Hematopoietic multipotent progenitor cell (in vitro differentiated cells): ENCODE measurements at places on chromosomes 1 and 21. TPM values are rescaled to one million over a fixed set of nuclear protein-coding genes. Genes with fewer than 3 reads are reported as not detected.

DNA sequence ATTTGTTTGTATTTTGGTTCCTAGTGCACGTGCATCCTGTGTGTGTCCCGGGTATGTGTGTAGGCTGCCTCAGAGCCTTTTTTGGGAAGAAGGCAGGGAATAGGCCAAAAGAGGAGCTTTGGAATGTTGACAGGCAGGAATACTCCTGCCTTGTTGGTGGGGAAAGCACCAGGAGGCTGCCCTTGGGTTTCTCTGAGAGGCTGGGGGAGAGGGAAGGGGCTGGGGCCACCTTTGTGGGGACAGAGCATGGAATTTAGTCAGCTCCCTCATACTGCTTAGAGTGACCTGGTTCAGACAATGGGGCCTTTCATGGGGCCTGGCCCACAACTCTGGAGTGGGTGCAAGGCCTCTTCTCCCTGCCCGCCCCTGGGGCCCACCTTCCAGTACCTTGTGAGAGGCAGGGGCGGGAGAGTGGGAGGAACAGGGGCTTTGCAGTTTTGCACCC is 31.3 kb downstream of the ACOT11 start:
- no peak for DNase-seq

GRCh38 chr1:24704411-24705259 is 40.6 kb upstream of the CLIC4 start:
- no peak for DNase-seq

DNA sequence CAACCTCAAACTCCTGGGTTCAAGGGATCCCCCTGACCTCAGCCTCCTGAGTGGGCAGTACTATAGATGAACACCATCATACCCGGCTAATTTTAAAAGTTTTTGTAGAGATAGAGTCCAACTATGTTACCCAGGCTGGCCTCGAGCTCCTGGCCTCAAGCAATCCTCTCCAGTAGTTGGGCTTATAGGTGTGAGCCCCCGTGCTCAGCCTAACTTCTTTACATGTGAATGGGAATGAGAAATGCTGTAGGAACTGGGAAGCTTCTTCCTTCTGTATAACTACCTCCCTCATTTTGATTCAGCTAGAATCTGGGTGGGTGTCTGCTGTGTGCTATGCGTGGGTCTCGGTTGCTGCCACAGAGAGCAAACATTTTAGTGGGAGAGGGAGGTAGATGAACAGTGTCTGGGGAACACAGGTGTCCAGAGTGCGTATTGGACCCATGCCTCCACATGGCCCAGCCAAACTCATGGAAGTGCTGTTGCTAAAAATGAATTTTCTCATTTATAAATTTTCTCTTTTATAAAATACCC is 150.6 kb downstream of the NOS1AP start:
- no peak for DNase-seq

- DNase-seq, result no peak
Measured at GRCh38 chr1:31761883-31762282, 2.3 kb downstream of the ADGRB2 start.

DNA sequence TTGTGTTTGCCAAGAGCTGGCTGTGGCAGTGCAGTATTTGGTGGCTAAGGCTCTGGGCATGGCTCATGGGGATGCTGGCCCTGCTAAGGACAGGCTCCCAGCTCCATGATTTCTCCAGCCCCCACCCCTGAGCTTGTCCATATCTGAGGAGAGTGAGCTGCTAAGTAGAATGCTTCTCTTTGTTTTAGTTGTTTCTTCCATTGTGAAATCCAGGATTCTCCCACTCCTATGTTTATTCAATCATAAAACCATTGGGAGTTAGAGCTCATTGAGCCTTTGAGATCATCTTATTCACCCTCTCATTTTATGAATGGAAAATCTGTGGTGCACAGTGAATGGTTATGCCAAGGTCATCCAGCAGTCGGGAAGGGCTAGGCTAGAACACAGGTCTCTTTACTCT is 188.8 kb downstream of the TNR start:
- no peak for DNase-seq

GRCh38 chr1:171610385-171610784 is 11.7 kb upstream of the MYOCOS start:
- no peak for DNase-seq

- no peak for DNase-seq
Measured at GRCh38 chr1:208681878-208682663, 437.9 kb upstream of the PLXNA2 start.

DNA sequence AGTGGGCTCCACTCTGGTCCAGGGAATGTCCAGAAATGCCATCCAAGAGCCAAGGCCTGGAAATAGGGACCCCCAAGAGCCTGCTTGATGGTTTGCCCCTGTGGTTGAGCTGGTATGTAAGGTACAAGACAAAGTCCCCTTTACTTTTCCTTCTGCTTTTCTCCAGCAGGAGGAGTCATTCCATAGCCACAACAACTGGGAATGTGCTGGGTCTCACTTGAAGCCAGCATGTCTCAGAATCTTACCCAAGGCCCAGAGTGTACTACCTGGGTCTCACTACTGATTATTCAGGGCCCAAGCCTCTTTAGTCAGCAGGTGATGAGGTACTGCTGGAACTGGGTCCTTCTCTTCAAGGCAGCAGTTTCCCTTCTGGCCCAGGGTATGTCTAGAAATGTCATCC is 62.1 kb upstream of the CD55 start:
- DNase-seq, result peak; percentile 22

GRCh38 chr1:246198115-246198816 is 308.8 kb downstream of the SMYD3 start:
- DNase-seq, result no peak

GRCh38 chr1:83802023-83802422 is 196.9 kb downstream of the TTLL7 start:
- DNase-seq, result no peak

GRCh38 chr1:157145076-157145475 is 6.9 kb upstream of the ETV3 start:
- no peak for DNase-seq

DNA sequence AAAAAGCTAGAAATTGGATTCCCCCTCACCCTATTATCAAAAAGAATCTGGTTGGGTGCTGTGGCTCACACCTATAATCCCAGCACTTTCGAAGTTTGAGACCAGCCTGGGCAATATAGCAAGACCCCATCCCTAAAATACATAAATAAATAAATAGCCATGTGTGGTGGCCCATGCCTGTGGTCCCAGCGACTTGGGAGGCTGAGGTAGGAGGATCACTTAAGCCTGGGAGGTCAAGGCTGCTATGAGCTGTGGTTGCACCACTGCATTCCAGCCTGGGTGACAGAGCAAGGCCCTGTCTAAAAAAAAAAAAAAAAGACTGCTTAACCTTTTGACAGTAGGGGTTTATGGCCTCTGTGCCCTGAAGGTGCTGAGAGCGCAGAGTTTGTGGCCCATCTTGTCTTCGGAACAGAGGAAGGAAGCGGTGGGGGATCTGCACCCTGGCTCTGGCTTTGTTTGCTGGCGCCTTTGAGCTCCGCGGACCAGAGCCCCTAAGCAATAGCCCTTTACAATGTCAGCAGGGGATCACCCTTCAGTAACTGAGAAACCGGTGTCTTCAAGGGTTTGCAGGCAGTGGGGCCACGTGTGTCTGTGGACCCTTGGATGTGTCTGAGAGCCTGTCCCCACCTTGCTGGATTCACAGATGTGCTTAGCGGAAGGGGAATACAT is 22.1 kb downstream of the SLC2A7 start:
- no peak for DNase-seq

GRCh38 chr1:172944931-172945330 is 105.8 kb downstream of the TNFSF18 start:
- no peak for DNase-seq

- no peak for DNase-seq
Measured at GRCh38 chr1:227059076-227059475, 119.0 kb downstream of the COQ8A start.

- no peak for DNase-seq
Measured at GRCh38 chr1:170758992-170759391, 95.1 kb downstream of the PRRX1 start.

GRCh38 chr1:39214998-39215873 is 10.7 kb downstream of the MACF1 start:
- peak; percentile 77 for DNase-seq

DNA sequence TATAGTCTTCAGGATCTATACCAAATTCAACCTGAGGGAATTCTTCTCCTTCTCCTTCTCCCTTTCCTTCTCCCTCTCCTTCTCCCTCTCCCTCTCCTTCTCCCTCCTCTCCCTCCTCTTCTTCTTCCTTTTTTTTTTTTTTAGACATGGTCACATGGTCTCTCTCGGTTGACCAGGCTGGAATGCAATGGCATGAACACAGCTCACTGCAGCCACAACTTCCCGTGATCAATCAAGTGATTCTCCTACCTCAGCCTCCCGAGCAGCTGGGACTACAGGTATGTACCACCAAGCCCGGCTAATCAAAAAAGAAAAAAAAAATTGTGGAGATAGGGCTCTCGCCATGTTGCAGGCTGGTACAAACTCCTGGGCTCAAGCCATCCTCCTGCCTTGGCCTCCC is 51.5 kb downstream of the DNAI4 start:
- DNase-seq, result no peak

DNA sequence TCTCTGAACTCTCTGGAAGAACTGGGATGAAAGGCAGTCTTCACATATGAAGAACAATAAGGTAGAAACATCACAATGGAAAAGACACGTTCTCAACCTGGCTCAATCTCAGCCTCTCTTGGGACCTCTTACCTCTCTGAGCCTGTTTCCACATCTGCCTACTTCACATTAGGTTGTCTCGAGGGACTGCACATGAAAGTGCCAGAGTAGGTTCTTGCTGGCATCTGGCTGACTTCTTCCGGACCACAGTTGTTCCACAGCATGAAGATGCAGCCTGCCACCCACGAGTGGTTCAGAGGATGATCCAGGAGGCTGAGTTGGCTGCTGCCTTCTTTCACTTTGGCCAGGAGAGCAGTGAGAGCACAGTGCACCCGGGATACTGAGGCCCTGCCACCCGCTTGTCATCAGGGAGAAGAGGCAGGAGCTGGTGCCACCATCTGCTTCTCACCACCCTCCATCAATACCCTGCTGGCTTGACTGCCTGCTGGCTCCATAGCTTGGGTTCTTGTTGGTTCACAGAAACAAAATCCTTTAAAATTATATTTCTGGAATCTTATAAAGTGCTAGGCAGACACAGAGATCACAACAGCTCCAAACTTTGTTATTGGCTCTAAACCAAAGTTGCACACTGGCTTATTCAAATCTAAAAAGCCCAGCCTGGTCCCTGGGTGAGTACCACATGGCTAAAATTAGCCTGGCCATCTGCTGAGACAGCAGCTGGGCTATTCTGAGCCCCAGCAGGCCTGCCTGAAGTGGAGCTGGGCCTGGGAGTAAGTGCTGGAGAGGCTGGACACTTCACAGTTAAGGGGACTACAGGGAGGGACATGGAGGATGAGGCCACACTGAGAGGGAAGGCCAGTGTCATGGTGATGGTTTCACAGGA is 46.9 kb upstream of the LIN9 start:
- DNase-seq, result no peak

DNA sequence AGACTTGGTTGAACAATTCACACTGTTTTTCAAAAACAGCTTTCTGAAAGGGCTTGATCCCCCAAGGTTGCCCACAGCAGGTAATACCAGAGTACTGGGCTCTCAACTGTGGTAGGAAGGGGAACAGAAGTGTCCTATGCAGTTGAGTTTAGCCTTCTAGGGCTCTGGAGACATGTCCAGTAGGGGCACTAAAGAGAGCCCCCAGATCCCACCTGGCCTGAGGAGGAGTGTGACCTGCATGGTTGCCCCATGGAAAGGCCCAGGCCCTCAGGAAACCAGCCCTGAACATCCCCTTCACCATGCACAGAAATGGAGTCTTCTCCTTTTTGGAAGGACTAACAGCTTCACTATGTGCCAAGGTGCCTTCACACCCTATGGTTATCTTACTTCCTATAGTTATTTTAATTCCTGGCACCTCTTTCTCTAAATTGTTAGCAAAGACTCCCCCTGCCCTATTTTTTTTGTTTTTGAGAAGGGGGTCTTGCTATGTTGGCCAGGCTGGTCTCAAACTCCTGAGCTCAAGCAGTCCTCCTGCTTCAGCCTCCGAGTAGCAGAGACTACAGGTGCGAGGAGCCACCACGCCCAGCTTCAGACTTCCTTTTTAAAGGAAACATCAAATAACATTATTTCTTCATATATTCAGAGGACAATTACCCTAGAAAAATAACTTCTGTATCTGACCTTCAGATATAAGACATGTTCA is 16.8 kb upstream of the LSS start:
- DNase-seq, result no peak

DNA sequence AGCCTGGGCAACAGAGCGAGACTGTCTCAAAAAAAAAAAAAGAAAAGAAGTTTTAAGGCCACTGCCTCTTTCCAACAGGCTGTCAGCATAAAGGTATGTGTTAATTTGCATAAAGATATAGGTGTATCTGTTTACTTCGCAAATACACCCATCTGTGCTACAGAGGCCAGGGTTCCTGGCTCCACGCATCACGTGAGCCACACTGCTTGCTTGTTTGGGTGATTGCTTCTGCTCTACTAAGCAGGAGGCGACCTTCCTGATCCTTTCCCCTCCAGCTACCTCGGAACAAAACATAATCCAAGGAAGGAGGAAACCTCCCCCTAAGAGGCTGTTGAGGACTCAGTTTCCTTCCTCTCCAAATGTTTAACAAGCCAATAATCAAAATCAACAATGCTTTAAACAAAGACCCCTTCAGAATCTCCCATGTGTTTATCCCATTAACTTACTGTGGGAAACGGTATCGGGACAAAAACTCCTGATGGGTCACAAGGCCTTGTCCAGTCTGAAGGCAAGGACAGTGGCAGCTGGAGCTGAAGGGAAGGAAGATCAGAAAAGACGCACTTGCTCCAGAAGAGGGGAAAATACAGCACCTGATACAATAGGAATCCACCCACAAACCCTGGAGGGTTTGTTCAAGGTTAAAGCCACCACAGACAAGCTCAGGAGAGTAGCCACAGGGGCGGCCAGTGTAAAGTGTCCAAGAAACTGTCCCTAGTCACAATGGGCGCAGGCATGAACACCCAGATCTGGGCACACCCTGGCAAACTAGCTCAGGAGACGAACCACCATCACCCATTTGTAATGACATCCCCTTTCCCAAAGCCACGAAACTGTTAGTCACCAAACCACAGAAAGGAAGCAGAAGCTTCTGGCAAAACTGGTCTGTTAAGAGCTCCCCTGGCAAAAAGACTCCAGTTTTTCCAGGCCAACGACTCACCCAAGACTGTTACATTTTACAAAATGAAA is 17.2 kb downstream of the CTNNBIP1 start:
- DNase-seq, result peak; percentile 71

SELP gene
- 7.0 TPM for total RNA-seq

LRIG2 gene
- 11.3 TPM for total RNA-seq

AMY2A gene
- total RNA-seq, result not detected

DISC1 gene
- 21.0 TPM for total RNA-seq

TARBP1 gene
- total RNA-seq, result 47.1 TPM

EPRS1 gene
- 35.3 TPM for total RNA-seq

SPRR5 gene
- not detected for total RNA-seq

UTS2 gene
- total RNA-seq, result not detected

AGBL4 gene
- total RNA-seq, result 0.54 TPM

ADPRS gene
- 42.5 TPM for total RNA-seq

AKNAD1 gene
- 0.81 TPM for total RNA-seq

AGMAT gene
- 1.1 TPM for total RNA-seq

PAX7 gene
- total RNA-seq, result under 0.01 TPM

LAMC1 gene
- 13.2 TPM for total RNA-seq
